Body of pancreas (tissue), 4 donors: ENCODE measurements at places on chromosomes 3 and 15.

GRCh38 chr3:124453189-124453588 is 277.1 kb upstream of the UMPS start:
- no peak for DNase-seq

DNA sequence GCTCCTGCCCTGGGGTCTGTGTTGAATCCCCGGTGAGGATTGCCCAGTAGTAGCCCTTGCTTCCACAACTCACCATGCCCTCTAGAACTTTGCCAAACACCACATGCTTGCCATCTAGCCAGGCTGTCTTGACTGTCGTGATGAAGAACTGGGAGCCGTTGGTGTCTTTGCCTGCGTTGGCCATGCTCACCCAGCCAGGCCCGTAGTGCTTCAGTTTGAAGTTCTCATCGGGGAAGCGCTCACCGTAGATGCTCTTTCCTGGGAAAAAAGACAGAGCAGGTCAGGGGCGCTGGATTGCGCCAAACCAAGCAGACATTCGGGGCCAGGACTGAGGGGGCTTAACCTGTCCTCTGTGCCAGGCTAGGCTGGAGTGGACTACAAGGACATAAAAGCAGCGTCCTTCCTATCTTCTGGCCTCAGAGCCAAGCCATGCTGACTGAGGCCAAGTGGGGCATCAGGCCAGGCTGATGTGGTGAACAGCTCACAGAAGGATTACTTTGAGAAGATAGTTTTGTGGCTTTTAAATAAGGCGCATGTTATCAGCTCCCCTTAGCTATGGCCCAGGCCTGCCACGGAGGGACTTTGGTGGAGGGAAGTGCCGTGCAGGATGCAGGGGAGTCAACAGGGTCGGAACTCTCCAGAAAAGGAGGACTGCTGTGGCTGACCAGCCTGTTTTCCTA is 5.3 kb downstream of the SNX22 start:
- no peak for DNase-seq

GRCh38 chr15:85563328-85563727 is 182.9 kb downstream of the AKAP13 start:
- peak; percentile 64 for DNase-seq

GRCh38 chr3:146106986-146107385 is 54.0 kb downstream of the PLOD2 start:
- DNase-seq: no peak

- no peak for DNase-seq
Measured at GRCh38 chr15:73518180-73518862, 75.4 kb downstream of the REC114 start.

- peak; percentile 84 for DNase-seq
Measured at GRCh38 chr3:107208100-107208499, 169.1 kb upstream of the CCDC54 start.

DNA sequence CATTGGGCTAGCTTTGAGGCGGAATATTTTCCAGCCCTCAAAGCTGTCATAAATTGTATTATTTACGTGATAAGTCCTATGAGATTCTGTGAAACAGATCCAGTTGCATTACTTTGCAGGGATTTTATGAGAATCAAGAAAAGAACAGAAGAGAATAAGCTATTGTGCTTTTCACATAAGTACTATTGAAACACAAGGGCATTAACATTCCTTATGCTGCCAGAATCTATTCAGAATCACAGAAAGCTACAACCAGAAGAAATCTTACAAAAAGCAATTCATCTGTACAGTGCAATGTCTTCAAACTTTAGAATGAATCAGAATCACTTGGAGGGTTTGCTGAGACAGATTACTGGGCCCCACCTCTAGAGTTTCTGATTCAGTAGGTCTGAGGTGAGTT is 10.6 kb upstream of the CACNA1D start:
- DNase-seq: no peak

DNA sequence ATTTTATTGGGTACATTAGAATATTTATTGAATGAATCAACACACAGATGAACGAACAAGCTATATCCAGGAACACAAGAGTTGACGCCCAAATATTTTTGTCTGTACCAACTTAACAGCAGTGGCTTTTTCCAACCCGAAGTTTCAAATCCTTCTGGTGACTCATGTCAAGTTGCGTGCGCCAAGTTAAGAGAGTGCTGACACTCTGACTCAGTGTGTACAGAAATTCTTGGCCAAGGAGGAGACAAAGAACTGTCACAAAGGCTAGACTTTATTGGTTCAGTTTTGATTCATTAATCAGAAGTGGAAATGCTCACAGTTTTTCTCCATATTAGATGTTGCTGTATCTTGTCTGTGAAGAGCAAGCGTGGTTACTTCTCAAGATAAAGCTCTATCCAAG is 59.6 kb upstream of the TSC22D2 start:
- DNase-seq: peak; percentile 41

DNA sequence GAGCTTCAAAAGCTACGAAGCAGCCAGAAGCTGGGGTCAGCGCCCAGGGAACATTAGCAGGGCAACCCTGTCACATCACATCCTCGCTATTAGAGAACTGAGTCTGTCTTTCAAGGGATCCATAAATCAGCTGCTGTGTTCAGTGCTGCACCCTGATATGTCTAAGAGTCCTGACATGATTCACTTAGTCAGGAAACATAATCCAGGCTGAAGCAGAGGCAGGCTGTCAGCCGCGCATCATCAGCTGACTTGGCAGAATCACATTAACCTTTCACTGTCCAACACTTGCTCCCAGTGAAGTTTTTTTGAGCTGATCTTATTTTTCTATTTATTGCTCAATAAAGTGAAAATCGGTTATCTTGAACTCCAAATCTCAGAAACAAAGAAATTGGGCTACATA is 23.5 kb downstream of the MYH15 start:
- no peak for DNase-seq

GRCh38 chr3:58459160-58459559 is 25.5 kb upstream of the PDHB start:
- DNase-seq: no peak

GRCh38 chr15:101001796-101002195 is 82.6 kb downstream of the LRRK1 start:
- DNase-seq: no peak

- DNase-seq: peak; percentile 86
Measured at GRCh38 chr3:186783731-186784515, 546 bp downstream of the EIF4A2 start.

DNA sequence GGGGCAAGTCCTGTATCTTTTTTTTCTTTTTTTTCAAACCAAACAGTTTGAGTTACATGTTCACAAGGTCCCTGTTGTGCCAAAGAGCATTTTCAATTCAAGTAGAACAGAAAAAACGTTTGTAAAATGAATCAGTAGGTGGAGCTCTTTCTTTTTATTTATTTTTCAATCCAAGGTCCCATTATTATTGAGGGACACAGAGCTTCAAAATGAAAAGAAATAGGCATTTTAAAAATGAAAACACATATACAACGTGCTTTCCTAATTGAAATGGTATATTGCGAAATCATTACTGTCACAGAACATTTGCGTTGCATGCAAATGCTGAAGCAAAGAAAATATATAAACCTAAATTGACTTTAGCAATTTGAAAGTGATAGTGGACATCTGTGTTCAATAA is 711.0 kb downstream of the MECOM start:
- no peak for DNase-seq
